Stimulated activated naive CD4-positive, alpha-beta T cell treated with Interleukin-2 at 50 U/mL for 16 hours (primary cell): ENCODE measurements at places on chromosomes 12 and 14.

DNA sequence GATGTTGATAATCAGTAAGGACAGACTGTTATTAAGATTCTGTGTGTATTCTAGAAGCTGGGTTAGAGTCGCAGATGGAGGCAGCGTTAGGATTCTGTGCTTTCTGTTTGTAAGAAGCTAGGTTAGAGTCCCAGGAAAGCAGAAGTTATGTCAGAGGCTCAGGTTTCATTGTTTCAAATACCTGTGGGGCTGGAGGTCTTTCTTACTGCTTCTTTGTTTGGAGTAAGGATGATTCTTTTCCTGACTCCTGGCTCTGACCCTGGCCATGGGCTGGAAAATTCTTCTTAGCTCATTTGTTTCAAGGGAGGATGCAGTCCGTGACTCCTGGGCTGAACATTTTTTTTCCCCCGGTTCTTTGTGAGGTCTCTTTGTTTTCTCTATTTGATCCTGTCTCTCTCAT, 5.2 kb downstream of the MUCL1 start:
- DNase-seq: no peak

- DNase-seq: no peak
These were observed 7.8 kb downstream of the PRPF39 start for GRCh38 chr14:45091710-45092109.

- DNase-seq: no peak
These were observed 109.8 kb upstream of the EGLN3 start for GRCh38 chr14:34060651-34060999.

DNA sequence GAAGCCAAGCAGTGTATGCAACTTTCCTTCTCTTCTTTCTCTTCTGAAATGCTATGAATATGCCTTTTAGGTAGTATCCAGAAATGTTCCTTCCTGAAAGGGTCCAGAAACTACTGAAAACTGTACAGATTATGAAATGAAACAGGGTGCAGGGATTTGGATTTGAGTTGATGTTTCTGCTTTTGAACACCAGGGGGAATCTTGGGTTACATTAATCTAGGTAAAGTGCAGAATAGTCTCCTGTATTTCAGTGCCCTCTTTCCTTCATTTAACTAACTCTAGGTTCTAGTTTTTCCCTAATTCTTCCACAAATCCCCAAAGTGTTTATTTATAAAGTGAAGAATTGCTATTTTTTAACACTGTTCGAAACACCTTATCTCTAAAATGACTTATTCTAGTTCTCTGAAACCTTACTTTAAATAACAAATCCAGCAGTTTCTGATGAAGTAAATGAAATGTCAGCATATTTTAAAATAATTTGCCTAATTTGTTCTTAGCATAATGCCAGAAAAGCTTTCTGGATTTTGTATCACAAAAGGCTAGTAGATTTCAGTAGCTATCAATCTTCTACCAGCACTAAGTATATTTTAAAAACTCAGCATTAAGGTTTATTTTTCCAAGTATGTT, 111.9 kb downstream of the LRRK2 start:
- no peak for DNase-seq

- no peak for DNase-seq
These were observed 56.2 kb downstream of the TSPAN9 start for GRCh38 chr12:3133405-3133783.

GRCh38 chr12:5248230-5248629, 183.7 kb upstream of the NTF3 start:
- DNase-seq: no peak

GRCh38 chr12:14710632-14711320, 14.4 kb upstream of the GUCY2C start:
- DNase-seq: no peak
